HT1080 (cell line): ENCODE measurements at places on chromosomes 12 and 14. TPM values are rescaled to one million over a fixed set of nuclear protein-coding genes. Genes with fewer than 3 reads are reported as not detected.

DNA sequence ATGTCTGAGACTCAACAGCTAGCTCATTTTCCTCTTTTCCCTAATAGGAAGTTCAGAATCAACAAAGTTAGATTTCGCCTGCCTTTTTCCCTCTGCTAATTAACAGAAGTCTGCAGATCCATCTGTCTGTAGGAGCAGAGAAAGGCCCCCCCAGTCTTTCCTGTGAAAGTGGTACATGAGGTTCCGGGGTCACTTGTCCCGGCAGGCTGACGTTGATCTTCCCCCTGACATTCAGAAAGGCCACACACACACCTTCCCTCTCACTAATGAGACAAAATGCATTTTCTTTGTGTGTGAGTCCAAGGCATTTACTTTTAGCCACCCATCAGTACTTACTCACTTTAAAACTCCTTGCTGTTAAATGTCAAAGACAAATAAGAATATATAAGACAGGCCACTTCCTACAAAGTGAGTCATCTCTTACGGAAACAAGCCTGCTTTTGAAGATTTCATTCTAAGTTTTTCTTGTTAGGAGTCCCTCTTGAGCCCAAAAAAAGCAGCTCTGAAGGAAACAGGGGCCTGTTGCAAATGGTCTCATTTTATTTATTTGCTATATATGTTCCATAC lies 138.7 kb downstream of the TTC7B start:
- peak; percentile 79 for DNase-seq

DNA sequence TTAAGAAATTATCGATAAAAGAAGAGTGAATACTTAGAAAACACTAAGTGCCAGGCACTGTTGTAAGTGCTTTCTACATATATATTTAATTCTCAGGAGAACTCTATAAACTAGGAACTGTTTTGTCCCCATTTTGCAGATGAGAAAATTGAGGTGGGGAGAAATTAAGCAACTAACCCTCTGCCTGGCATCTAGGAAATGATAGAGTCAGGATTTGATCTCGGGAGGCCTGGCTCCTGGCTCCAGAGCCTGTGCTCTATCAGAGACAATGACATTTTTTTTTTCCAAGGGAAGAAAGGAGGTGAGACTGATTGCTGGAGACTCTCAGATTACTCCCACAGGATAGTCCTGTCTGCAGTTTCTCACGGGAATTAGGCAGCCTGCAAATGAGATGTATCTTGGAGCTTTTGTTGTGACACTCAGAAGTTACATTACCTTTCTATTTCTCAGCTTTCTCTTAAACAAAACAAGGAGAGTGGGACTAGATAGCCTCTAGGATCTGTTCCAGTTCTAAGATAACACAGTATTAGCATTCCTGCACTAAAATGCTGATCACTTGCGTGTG lies 1.4 kb upstream of the FAM234B start:
- DNase-seq, result no peak

DNA sequence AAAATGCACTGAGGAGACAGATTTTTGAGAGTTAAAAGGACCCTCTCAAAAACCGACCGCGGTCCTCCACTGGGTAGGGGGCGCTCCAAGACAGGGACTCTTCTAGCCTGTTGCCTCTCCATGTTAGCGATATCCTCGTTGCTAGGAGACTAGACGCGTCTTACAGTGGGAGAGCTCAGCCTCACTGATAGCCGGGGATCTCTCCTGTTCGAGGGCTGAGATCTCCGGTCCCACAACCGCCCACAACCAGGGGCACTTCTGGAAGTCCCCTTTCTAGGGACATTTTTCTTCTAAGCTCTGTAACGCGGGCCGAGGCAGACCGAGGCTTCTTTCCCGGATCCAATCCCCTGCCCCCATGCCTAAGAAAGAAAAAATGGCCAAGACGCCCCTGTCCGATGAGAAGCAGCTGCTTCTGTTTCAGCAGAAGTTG lies 21.3 kb downstream of the FKBP11 start:
- peak; percentile 63 for DNase-seq

GRCh38 chr12:31517994-31518393 lies 72.9 kb downstream of the DENND5B start:
- peak; percentile 18 for DNase-seq

Gene CDH24
- total RNA-seq, result 15.3 and 18.2 TPM in 2 replicates
